Activated naive CD4-positive, alpha-beta T cell treated with anti-CD3 and anti-CD28 coated beads, Interleukin-2, amount 50 U/mL, for 16 hours (primary cell): ENCODE measurements at places on chromosomes 1 and 21.

DNA sequence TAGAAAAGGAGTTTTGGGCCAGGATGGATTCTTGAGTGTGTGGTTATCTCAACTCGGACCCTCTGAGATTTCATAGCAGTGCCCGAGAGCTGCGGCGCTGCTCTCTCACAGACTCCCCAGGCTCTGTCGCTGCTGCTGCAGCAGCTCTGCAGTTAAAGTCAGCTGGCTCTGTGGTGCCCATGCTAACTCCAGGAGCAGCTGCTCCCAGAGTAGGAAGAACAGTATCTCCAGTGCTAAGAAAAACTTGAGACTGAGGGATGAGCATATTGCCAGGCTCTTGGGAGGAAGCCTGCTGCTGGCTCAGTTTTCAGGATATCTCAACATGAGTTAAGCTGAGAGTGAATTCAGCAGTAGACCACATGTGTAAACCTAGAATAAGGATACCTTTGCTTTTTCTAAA, 4.5 kb downstream of the LCE2D start:
- no peak for DNase-seq

DNA sequence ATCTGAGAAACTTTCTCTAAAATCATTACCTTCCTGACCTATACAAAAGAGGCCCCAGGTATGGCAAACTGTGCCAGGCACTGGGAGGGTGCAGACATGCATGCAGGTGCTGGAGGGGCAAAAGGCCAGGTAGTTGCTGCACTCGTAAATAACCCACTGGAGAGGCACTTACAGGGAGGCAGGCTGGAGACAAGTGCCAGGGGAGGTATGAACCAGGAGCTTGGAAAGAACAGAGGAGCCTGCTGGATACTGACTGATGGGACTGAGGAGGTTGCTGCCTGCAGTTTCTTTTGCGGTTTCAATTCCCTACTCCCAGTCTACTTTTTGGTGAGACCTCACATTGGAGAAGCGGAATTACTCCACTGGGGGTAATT, 113.9 kb downstream of the DSCAM start:
- DNase-seq: no peak

DNA sequence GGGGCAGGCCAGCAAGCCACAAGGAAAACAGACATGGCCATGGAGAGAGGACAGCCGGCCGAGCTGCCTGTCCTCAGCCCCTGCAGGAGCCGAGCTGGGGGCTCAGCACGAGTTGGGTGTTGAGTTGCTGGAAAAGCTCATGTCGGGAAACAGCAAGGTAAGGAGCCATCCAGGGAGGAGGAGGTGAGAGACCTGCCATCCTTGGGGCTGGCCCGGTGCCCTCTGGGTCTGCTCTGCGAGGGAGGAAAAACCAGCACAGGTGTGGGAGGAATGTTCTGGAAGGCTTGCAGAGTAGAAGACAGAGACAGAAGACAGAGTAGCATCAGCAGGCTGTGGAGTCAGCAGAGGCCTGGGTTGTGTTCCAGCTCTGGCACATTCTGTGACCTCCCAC, 548.8 kb downstream of the PTPRU start:
- no peak for DNase-seq

DNA sequence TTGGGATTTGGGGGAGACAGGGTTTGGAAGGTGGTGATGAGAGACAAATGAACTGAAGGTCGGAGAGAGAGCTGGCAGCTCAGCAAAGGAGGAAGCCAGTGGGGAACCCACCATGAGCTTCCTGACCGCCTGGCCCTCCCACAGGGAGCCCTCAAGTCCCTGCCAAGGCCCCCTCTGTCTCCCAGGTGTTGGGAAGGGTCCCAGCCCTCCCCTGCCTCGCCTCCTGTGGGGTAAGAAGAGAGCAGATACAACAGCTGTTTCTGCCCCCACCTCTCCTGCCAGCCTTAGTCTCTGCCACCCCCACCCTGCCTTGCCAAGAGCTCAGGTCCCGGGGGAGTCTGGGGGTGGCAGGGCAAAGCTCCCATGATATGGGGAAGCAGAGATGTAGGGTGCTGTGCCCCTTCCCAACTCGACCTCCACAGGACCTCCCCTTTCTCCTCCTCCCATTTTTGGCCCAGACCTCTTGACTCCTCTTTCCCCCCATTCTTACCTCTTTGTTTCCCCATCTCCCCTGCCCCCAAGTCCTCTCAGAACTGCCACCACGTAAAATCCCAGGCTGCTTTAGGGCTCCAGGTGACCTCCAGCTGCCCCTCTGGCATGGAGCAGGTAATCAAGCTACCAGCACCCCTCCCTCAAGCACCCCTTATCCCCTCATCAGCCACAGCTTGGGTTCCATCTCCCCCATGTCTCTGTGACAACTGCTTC, 556 bp downstream of the S100A1 start:
- no peak for DNase-seq

DNA sequence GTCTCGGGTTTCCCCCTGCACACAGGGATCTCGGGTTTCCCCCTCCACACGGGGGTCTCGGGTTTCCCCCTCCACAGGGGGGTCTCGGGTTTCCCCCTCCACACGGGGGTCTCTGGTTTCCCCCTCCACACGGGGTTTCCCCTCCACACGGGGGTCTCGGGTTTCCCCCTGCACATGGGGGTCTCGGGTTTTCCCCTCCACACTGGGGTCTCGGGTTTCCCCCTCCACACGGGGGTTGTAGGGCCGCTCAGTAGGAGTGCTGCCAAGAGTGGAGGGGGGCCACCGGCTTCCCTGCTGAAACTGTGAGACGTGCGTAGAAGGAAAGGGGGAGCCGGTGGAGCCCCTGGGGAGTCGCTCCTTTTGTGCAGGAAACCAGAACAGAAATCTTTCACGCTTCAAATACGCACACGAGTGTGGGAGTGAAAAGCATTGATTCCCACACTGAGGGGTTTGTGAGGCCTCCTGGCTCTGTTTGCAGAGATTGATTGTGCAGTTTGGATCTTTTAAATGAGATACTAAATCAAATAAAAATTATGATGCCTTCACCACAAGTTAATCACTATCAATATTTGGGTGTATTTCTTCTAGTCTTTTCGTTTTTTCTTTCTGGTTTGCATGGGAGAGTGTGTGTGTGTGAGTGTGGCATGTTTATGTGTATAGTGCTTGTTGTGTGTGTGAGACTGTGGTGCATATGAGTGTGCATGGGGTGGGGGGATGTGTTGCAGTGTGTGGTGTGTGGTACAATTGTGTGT, 54.3 kb upstream of the TRAPPC10 start:
- no peak for DNase-seq

DNA sequence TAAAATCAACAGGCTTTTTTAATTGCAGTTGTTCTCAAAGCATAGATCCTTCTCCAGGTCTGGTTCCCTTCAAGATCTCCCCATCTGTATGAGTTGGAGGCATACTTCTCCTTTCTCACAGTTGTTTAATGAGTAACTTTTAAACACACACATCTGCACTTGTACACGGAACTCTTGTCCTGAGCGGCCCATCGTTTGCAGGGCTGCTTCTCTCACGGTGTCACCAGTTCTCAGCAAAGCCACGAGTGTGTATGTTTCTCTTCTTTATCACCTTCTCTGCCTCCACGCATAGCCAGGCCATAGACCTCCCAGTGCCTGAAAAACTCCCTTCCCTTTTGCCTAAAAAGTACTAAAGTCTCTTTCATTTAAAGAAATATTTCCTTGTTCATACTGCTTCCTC, 68.7 kb upstream of the ROR1 start:
- DNase-seq: no peak

DNA sequence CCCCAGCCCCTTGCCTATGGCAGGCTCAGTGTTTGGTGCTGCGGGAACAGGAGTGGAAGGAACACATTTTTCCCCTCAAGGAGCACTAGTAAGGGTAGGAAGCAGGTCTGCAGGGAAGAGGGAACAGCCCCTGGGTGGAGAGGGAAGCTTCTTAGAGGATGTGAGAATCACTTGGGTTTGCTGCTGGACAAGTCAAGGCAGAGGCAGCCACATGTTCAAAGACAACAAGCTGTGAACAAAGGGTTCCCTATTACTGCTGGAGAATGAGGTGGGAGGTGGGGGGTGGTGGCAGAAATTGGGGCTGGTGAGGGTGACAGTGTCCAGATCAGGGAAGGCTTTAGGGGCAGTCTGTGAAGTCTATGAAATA, 24.8 kb upstream of the CITED4 start:
- DNase-seq: no peak

- DNase-seq: no peak
These were observed 29.8 kb downstream of the PGM1 start for GRCh38 chr1:63622849-63623566.

DNA sequence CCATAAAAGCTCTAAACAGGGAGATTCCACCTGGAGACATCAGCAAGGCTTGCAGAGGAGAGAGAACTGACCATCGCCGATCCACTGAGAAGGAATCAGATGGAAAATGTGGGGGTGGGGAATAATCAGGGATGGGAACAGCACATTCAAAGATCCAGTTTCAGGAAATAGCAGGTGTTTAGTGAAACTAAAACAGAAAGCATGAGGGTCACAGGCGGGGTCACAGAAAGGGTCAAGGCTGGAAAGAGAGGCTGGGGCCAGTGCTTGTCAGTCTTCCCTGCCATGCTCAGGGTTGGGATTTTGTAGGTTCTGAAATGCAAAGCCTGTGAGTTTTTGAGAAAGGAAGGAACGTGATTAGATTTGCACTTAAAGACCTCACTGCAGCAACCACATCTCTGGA, 103.2 kb downstream of the HLCS start:
- no peak for DNase-seq

DNA sequence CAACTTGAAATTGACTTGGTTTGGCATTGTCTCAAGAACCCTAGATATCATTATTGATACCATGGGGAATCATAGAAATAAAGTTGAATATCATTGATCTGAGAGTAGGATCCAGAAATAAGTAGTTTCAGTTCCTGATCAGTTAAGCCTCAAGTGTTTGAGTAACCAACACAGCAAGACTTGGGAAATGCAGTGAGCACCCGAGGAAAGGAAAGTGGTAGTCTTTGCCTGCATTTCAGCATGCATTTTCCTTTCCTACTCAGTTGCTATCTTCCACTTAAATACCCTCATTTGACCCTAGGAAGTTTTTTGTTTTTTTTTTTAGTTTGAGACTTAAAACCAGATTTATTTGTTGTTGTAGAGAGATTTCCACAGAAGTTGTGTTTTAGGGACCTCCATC, 18.9 kb downstream of the CLEC20A start:
- DNase-seq: no peak

DNA sequence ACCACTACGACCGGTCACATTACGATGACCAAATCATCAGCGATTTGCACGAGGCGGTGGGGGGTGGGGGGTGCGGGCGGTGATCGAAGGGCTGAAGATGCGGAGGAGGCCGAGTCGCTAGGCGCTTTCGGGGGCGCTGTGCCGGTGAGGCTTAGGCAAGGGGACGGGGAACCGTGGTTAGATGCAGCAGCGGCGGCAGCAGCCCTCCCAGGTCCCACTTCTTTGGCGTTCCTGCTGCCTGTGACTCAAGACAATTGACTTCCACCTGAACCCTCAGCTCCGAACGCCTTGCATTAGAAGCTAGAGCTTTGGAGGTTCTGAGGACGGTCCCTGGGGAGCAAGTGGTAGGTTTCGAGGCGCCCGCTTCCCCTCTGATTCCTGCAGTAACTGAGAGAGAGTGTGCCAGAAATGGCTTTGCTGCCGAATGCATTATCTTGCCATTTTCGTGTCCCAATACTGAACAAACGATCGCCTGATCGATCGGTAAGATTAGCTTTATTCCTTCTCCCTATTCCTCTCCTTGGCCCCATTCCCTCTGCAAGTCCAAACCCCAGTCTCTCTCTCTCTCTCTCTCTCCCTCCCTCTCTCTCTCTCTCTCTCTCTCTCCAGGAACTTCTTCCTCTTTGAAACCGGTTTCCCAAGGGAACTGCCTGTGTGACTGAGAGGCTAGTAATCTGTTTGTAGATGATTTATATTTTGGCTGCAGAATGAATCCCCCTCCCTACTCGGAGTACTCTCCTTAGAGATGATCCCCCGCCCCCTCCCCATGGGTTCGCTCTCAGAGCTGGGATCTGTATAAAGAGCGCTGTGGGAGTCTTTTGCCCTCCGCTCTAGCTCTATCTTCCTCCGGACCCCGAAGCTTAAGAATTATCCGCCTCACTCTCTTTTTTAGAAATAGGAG, 735 bp upstream of the BRINP3 start:
- DNase-seq: no peak

DNA sequence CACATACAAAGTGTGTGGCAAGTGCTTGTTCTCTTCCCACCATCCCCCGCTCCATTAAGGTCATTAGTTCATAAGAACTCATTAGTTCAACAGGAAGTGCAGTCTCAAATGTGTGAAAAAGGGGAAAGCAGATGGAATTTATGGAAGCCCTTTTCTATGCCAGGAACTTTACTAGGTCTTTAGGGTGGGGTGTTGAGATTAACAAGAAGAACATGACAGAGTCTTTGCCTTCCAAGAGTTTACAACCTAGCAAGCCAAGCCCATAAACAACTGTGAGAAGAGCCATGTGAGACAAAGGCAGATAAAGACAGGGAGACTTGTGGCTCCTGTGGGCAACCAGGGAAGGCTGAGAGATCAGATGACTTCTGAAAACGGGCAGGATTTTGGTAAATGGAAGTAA, 21.4 kb downstream of the PLEKHA6 start:
- DNase-seq: no peak

DNA sequence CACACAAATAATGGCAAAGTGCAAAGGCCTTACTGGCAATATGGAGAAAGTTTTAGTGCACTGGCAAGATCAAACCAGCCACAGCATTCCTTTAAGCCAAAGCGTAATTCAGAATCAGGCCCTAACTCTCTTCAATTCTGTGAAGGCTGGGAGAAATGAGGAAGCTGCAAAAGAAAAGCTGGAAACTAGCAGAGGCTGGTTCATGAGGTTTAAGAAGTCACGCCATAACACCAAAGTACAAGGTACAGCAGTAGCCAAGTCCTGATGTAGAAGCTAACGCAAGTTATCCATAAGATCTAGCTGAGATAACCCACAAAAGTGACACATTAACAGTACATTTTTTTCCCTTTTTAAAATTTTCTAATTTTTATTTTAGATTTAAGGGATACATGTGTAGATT, 57.1 kb downstream of the SLC27A3 start:
- DNase-seq: no peak

DNA sequence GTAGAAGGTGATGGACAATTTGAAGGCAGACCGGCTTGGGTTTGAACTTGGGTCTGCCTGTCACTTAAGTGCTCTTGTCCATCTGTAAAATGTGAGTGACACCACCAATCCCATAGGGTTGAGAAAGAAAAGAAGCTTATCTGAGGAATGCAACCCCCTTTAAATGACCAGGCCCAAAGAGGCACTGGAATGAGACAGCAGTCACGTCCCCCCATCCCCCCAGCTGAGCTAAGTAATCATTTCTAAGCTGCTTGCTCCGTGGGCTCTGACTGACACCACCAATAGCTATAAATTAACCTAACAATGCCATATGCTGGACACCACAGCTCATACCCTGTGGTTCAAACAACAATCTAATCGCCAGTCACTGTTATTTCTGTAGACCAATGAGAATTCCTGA, 15.1 kb downstream of the LCA5L start:
- no peak for DNase-seq
